ENCODE measurements at places on chromosomes 3 and 15.
A peak's percentile ranks its signal among the peaks of the same experiment; 100 is the strongest.

- no peak for DNase-seq
Observed at GRCh38 chr3:169663951-169664820, 674 bp upstream of the MECOM start.

DNA sequence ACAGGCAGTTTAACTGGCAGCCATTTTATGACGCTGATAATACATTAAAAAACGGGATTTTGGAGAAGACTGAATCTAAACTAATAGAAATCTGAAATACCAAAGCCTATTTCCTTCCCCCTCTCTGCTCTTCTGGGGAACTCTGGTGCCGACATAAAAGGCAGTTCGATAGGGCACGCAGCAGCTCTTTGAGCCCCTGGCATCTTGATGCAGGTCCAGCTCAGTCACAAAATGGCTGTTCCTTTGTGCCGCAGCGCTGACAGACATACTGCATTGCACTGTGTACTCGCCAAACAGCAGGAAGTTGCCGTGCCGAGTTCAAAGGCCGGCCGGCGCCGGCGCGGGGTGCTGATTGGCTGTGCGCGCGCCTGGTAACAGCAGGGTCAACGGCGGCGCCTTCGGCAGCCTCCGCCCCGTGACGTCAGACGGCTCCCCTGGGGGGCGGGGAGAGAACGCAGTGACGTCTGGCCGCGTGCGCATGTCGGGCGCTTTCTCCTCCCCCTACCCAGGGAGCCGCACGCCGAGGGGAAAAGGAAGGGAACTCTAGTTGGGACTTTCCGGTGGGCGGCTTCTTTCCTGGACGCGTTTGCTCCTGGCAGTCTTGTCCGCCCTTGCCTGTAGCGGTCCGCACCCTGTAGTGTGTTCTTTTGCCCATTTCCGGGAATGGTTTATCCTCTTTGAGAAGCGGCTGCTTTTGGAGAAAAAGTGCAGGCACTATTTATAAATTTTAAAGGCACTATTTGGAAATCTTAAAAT, 4.0 kb downstream of the CHD2 start:
- peak; percentile 100 for DNase-seq

DNA sequence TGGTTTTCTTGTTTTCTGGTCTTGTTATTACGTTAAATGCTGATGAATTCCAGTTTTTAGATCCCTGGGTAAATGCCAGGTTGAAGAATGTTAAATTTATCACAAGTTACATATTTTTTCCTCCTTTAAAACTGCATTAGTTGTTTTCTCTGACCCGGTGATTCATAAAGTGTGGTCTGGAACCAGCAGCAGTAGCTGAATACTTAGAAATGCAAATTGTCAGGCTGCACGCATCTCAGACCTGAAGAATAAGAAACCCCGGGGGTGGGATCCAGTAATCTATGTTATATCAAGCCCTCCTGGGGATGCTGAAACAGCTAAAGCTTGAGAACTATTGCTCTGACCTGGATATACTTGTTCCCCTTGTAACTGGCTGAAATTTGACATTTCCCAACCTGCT, 69.1 kb downstream of the PEX5L start:
- no peak for DNase-seq

DNA sequence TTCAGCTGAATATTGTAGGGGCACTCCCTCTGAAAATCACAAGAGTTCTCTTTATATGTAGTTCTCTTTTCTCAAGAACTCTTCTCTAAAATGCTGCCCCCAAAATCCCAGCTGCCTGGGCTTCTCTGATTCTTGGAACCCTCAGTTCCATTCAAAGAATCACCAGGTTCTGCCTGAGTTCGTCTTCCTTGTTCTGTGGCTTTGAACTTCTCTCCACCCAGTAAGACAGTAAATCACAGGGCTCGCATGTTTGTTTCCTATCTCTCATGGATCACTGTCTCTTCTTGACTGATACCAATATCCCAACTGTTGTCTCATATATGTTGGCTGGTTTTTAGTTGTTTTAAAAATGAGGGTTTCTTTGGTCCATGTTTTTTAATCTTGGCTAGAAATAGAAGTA, 359.5 kb upstream of the CBLB start:
- no peak for DNase-seq

DNA sequence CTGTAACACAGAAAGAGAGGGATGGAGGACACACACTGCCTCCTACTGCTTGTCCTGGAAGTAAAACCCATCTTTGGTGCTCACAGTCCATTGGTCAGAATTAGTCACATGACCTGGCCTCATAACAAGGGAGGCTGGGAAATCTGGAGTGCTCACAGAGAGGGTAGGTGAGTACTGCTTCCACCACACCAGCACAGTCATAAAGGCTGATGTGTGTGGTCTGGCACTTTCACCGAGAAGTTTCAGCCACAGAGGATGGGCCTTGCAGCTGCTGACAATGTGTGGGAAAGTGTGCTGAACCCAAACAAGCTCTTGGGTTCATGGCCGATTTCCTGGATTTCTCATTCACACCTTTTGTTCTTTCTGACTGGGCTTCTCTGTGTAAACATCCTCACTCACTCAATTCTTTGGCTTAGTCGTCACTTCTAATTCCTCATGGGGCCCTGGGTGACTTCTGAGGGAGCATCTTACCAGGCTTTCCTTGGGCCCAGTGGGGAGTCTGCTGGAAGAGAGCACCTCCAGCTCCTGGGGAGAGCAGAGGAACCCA, 100.7 kb downstream of the ASB7 start:
- peak; percentile 5 for DNase-seq

- no peak for DNase-seq
Observed at GRCh38 chr3:8011902-8012301, 489.7 kb upstream of the LMCD1 start.

DNA sequence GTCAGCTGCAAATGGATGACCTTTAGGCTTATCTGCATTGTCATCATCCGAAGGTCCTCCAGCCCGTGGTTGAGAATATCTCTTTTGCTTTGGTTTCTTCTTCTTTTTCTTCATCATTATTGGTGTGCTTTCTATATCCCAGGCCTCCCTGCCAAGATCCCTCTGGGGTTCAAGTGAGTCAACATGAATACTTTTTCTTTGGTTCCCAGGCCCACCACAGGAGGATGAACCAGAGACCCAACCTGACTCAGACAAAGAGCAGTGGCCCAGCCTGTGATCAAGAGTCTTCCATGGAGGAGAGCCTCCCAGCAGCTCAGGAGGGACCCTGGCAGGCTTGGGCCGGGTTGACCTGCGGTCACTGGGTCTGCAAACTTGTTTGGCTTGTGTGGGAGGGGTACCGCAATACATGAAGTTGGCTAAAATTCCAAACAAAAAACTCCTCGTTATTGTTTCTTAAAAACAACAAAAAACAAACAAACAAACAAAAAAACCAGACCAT, 104.2 kb downstream of the MAP4 start:
- DNase-seq: no peak

- DNase-seq: no peak
Observed at GRCh38 chr3:141603473-141604035, 116.7 kb downstream of the RASA2 start.

- DNase-seq: no peak
Observed at GRCh38 chr3:18382760-18383369, 42.3 kb downstream of the SATB1 start.

- peak; percentile 67 for DNase-seq
Observed at GRCh38 chr15:77634266-77634962, 1.7 kb upstream of the LINGO1 start.

DNA sequence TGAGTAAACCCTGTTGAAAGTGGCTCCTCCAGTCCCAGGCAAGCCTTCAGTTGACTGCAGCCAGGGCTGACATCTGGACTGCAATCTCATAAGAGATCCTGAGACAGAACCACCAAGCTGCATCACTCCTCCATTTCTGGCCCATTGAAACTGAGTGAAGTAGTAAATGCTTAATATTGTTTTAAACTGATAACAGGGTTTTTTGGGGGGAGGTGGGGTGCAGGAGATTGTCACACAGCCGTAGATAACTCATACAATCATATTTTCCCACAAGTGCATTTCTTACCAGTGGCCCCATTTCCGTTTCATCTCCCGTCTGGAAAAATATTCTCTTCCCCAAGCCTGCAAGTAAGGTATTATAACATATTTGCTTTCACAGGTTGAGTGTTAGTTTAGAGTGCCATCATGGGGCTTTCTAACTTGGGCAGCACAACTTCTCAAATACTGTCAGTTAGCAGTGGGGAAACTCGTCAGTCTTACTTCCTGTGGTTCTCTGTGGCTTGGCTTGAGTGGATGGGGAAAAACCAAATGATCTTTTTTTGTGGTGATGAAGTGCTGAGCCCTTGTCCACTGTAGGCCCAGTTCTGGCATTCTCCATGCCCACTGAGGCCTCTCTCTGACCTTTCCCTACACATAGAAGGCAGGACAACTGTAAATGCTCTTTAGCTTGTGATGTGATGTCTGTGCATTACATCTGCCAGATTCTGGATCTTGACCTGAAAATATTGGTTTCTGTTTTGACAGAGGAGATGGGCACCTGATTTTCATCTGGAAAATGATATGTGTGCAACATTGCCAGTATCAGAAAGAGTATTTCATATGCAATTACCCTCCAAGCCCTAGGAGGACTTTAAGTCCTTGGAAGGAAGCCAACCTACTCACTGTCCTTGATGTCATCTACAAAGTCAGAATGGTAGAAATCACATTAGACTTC, 90.1 kb upstream of the BHLHE40 start:
- DNase-seq: peak; percentile 39

GRCh38 chr3:45016916-45017315, 9.2 kb upstream of the CLEC3B start:
- DNase-seq: no peak

GRCh38 chr3:124532071-124532470, 198.2 kb upstream of the UMPS start:
- no peak for DNase-seq

GRCh38 chr3:22029480-22029879, 278.5 kb upstream of the ZNF385D start:
- DNase-seq: no peak

DNA sequence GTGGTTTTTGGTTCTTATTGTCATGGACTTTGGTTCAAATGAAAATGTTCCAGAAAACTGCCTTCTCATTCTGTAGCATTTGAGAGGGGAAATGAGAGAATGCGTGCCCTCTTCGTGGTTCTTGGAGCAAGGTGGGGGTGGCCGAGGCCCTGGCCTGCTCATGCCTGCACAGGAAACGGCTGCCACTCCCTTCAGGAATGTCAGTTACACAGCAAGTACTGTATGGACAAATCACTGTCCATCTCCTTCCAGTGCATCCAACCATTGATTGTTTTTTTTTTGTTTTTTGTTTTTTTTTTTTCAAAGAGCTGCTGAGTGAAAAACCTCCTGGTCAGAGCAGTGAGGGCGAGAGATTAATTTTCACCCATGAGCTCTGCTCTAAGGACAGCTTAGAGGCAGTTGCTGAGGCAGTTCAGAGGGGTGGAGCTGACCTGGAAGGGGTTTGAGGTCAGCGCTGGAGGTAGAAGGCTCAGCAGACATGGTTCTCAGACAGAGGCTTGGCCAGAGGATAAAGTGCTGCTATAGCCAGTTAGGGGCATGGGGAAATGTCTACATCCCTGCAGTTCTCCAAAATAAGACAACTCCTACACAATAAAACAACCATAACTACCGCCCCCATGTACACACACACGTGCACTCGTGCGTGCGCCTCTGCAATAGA, 20.2 kb upstream of the KIF23 start:
- no peak for DNase-seq

- DNase-seq: no peak
Observed at GRCh38 chr15:23646165-23647000, 1.3 kb downstream of the MAGEL2 start.

DNA sequence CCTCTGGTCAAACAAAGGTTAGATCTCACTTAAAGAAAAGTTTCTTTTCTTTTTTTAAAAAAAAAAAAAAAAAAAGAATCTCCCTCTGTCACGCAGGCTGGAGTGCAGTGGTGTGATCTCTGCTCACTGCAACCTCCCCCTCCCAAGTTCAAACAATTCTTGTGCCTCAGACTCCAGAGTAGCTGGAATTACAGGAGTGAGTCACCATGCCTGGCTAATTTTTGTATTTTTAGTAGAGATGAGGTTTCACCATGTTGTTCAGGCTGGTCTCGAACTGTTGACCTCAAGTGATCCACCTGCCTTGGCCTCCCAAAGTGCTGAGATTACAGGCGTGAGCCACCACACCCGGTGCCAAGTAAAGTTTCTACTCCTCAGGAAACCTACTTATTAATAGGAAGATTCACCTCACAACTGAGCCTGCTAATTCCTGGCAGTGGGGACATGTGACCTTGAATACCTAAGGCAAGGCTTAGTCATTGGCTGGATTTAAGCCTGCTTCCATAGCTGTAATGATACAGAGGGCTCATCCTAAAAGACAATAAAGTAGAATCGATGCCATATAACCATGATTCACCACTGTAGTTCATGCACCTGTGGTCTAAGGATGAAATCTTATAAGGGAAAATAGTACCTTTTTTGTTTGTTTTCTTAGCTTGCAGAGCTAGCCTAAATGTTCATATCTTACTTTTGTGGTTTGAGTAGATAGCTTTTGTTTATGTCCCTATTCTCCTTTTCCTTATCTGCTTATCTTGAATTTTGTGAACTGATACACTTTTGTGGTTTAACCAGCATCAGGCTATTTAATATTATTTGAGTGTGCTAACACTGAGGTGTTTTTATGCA, 24.8 kb upstream of the RBMS3 start:
- no peak for DNase-seq

All from femur (tissue), 1 donor.